Erythroblast (primary cell): ENCODE measurements at places on chromosomes 13 and 19.
A peak's percentile ranks its signal among the peaks of the same experiment; 100 is the strongest.

DNA sequence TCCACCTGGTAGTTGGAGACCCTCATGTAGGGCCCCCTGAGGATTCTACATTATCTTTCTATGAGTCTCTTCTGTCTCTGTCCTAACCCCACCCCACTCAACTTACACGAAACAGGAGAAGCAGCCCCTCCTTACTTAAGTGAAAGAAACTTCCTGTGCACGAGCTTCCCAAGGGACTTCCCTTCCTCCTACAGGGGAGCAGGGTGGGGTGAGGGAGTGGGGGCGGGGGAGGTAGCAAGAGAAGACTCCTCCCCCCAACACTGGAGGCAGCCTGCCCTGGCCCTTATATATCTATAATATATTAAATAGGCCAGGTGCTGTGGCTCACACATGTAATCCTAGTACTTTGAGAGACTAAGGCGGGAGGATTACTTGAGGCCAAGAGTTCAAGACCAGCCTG is 5.5 kb upstream of the PDE4C start:
- no peak for DNase-seq

GRCh38 chr19:11843722-11844121 is 4.8 kb upstream of the ZNF439 start:
- peak; percentile 47 for DNase-seq

DNA sequence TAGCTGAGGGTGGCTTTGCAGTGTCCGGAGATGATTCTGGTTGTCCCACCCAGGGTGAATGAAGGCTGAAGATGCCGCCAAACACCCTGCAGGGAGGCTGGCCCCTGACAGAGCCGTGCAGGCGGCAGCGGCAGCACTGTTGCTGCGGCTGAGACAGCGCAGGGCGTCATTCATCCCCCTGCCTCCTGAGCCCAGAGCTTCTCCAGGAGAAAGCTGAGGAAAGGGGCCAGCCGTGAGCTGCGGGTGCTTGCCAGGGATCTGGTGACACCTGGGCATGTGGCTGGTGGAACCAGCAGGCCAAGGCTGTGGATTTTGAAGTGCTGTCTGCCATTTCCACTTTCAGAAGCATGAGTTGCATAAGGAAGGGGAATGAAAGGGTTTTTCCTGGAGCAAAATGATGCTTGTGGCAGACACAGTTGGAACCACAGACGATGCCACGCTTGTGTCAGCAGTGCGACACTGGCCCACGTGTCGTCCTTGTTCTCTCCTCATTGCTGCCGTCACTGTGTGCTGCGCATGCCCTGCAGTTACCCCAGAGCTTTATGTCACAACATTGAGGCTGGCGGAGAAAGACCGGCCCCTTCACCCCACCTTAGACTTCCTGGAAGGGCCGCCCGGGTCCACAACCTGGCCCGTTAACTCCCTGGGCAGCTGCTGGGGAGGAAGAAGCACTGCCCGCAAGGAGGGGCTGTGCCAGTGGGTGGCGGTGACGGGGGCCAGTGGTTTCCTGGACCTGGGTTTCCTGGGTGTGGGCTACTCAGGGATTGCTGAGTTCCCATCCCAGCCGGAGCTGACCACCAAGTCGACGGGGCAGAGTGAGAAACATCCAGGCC is 22.7 kb downstream of the TFDP1 start:
- DNase-seq: no peak

DNA sequence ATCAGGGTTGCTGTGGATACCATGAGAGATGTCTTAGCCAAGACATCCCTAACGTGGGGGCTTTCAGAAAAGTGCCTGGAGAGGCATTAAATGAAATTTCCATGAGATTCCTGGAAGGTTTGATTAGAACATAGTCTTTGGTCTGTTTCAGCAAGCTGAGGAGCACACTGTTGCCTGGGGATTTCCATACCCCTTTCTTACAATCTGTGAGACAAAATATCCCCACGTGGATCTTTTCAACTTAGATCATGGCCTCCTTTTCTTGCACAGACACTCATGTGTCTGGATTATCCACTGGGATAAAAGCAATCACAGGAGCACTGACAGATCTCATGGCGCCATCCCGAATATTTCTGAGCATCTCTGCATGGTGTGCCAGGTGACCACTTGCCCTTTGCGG is 41.7 kb downstream of the GPR12 start:
- no peak for DNase-seq

DNA sequence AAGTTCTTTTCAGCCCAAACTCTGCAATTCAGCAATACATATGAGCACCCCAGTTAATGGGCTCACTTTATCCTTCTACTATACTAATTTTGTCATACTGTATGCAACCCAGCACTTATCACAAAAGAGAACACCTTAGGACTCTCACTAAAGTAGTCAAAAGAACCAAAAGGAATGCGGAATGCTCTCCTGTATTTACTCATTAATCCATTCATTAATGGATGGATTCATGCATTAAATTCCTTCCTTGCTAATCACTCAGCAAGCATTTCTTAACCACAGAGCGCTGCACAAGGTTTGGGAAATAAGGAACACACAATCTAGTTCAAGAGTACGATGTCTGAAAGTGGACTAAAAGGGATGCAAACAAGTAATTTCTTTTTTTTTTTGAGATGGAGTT is 12.8 kb upstream of the DOCK9 start:
- no peak for DNase-seq

DNA sequence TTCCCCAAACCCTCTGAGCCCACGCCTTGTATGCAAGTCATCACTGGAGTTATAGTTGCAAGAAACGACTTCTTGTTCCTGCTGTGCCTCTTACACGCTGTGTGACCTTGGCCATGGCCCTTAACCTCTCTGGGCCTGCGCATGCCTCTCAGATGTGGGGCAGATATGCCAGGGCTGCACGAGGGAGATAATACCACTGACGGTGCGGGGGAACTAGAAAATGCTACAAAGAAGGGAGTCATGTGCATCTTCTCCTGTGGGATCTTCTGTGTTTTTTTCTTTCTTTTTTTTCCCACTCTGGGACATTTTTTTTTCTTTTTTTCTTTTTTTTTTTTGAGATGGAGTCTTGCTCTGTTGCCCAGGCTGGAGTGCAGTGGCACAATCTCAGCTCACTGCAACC is 4.3 kb upstream of the SAMD1 start:
- DNase-seq: peak; percentile 44

DNA sequence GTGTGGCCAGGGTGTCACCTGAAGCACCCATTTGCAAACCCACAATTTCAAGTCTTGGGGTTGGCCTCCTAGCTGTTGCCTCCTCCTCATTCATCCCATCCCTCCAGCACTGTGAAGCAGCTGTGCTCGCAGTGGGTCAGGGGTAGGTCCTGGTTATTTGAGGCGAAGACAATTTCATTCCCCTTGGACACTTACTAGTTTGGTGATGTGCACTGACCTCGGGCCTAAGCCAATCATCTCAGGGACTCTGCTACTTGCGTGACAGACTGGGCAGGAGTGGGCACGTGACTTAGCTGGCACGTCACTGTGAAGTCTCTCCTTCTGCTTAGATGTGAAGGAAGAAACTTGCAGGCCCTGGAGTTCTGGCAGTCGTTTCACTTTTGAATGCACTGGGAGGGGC is 3.5 kb upstream of the ATP11A start:
- DNase-seq: no peak

- no peak for DNase-seq
These were observed 68.1 kb downstream of the GNG7 start for GRCh38 chr19:2634228-2634951.

DNA sequence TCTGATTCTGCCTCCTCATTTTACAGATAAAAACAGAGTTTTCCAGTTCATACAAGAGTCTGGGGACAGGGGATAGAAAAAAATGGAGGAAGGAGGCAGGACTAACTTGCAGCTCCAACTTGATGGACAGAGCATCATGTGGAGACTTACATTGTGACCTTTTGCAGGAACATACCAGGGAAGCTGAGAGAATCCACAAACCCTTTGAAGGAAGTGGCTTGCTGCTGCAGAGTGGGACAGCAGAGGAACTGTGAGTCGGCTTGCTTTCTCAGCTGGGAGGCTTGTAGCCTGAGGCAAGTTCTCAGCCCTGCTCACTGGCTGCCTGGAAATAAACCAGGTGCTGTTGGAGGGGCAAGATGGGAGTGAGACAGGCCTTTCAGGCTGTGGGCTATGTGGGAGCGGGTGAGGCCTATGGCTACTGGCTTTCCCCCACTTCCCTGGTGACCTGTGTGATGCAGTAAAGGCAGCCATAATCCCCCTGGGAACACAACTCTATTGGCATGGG is 614.4 kb downstream of the KCTD12 start:
- no peak for DNase-seq

DNA sequence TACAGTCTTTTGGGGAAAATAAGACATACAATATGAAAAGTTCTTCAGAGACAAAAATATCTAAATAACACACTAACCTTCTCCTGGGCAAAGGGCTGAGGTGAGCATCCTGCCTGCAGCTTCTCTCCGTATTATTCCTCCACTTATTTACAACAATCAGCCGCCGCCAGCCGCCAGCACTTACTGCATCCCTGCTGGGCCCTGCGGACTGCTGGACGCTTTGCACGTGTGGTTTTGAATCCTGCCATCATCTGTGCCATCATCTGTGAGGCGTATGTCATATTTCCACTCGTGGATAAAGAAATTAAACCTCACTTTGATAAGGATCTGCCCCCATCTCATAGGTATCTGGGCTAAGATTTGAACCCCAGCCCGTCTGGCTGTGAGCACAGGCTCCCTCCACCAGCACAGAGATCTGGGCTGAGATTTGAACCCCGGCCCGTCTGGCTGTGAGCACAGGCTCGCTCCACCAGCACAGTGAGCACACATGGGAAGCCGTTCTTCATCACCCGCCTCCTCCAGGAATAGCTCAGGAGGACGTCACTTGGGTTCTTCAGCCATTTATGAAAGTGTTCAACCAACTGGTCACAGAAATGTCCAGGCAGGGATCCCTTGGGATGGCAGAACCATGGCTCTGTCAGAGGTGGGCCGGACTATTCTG is 35.2 kb upstream of the TUBGCP3 start:
- no peak for DNase-seq

GRCh38 chr13:73198991-73199411 is 140.2 kb downstream of the KLF5 start:
- DNase-seq: peak; percentile 76

DNA sequence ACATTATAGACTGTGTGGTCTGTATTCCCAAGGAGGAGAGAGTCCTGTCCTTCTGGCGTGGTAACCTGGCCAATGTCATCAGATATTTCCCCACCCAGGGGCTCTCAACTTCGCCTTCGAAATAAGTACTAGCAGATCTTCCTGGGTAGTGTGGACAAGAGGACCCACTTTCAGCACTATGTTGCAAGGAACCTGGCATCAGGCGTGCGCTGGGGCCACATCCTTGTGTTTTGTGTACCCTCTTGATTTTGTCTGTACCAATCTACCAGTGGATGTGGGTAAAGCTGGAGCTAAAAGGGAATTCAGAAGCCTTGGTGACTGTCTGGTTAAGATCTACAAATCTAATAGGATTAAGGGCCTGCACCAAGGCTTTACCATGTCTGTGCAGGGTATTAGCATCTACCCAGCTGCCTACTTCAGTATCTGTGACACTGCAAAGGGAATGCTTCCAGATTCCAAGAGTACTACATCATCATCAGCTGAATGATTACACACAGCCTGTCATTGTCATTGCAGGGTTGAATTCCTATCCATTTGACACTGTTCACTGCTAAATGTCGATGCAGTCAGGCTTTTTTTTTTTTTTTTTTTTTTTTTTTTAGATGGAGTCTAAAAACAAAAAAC is 148.0 kb downstream of the PRR20E start:
- no peak for DNase-seq

- no peak for DNase-seq
These were observed 458.3 kb downstream of the COG6 start for GRCh38 chr13:40113643-40114304.

DNA sequence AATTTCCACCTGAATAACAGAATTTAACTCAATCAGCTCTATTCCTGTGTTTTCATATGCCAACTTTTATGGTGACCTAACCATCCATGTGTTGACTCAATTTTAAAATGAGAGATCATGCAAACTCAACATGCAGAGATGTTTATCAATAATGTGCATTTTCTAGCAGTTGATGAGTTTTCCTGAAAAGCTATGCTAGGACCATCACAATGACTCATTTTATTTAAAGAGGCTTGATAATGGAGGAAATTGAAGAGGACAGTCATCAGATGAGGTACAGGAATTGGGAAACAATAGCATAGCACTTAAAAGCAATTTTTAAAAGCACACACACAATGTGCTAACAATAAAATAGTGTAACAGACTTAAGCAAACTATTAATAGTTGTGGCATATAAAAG is 127.1 kb downstream of the VWA8 start:
- no peak for DNase-seq

DNA sequence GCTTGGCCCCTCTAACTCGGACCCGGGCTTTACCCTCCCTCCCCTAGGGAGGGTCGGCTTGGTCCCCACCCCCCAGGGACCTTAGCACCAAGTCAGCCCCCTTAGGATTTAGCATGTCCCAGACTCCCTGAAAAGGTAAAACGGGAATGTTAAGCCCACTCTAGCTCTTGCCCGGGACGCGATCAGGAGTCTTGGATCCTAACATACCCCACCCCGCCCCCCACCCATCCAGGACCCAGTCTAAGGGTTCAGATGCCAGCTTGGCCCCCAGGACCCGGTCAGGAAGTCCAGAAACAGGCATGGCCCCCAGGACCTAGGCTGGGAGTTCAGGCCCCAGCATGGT is 437 bp downstream of the EPOR start:
- DNase-seq: no peak

DNA sequence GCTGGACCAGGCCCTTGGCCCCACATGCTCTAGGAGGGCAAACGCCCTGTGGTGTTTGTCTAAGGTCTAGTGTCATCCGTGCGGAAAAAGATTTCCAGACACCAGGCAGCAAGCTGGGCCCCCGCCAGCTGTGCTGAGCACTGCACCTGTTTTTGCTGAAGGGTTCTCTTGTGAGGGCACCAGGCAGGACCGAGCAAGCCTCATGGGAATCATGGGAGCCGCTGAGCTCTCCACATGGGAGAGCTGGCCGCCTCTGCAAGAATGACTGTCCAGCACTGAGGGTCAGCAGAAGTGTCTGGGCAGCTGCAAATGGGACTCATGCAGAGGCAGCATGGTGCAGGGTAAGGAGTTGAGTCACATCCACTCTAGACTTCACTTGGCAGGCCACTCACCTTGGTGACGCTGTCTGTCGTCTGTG is 12.0 kb downstream of the B3GNT8 start:
- no peak for DNase-seq

GRCh38 chr13:57627663-57628062 is 3.9 kb upstream of the PCDH17 start:
- DNase-seq: peak; percentile 49

GRCh38 chr19:32203161-32203560 is 142.2 kb upstream of the ZNF507 start:
- DNase-seq: no peak

GRCh38 chr13:31797154-31797775 is 57.9 kb downstream of the RXFP2 start:
- DNase-seq: no peak

DNA sequence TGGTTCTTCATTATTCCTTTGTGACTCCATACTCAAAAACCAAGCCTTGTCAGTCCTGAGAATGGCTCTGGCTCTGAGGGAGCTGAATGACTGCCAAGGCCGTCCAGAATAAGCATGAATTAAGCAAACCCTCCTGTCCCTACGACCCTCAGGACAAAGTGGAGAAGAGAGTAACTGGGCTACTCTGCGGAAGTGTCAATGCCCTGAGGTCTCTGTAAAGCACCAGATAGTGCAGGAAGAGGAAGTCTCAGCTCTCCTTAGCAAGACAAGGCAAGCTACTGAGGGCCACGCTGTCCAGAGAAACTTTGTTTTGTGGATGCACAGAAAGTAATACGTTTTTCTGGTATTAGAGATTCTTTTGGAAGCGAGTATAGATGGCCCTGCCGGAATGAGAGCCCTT is 94.1 kb downstream of the RNASEH2B start:
- DNase-seq: no peak

GRCh38 chr13:51636349-51636890 is 52.2 kb downstream of the WDFY2 start:
- no peak for DNase-seq

- DNase-seq: no peak
These were observed 441 bp downstream of the INAFM1 start for GRCh38 chr19:47274891-47275761.
